ENCODE measurements at places on chromosomes 16 and 17.

- DNase-seq: no peak
These were observed 7.4 kb downstream of the ZDHHC7 start for GRCh38 chr16:85003725-85004586.

GRCh38 chr16:29891525-29892457, 7.6 kb downstream of the SEZ6L2 start:
- DNase-seq: no peak

- DNase-seq: no peak
These were observed 25.2 kb downstream of the ZDHHC7 start for GRCh38 chr16:84986102-84986501.

- DNase-seq: no peak
These were observed 70.8 kb downstream of the LYRM1 start for GRCh38 chr16:20971401-20971800.
